Breast epithelium (tissue), 4 donors: ENCODE measurements at places on chromosomes 2 and 18. TPM values are rescaled to one million over a fixed set of nuclear protein-coding genes. Genes with fewer than 3 reads are reported as not detected.

DNA sequence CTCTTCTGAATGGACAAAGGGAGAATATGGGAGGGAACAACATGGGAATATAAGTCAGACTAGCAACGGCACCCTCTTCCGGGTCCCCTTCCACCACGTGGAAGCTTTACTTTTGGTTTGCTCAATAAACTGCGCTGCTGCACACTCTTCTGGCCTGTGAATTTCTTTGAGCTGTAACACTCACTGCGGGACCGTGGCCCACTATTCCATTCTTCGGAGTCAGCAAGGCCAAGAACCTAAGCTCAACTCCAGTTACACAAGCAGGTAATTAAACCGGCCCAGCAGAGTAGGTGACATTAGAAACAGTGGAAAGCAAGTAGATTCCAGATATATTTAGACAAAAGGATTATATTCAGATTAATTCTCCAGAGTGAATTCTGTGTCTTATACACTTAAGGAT lies 697.4 kb upstream of the NXPH2 start:
- H3K36me3 ChIP-seq, result no peaks in the 10 kb centered on the region
- H3K27me3 ChIP-seq, result no peaks in the 10 kb centered on the region
- no peak overlapping the region for H3K27ac ChIP-seq
- no peak for DNase-seq

- peak overlapping the region; percentile 95 for H3K27ac ChIP-seq
- H3K4me1 ChIP-seq, result peaks cover 8% of the 10 kb centered on the region
- no peak for DNase-seq
These were observed 769 bp downstream of the FAM110C start for GRCh38 chr2:45342-46130.

DNA sequence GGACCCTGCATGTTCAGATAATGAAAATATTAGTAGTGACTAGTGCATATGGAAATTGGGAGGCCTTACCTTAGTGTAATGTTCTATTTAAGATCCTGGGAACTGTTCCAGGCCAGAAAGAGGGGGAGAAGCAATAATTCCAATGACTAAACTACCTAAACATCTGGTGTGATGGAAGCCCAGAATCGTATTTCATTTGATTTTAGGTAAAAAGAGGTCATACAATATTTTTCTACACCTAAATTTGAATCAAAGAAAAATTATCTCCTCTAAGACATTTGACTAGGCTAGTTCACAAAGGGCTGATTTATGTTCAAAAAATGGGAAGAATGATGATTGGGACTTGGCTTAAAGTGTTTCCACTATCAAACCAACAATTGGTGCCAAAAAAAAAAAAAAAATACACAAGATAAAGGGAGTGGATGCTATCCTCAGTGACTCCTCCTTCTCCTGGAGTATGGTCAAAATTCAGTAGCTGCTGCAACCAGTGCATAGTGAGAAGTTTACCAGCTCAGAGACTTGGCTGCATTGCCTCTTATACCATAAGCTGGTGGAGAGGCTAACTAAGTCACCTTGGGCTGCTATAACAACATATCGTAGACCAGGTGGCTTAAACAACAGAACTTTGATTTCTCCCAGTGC lies 1038.3 kb upstream of the ACVR2A start:
- no peaks in the 10 kb centered on the region for H3K36me3 ChIP-seq
- no peak overlapping the region for H3K27ac ChIP-seq
- no peaks in the 10 kb centered on the region for H3K4me1 ChIP-seq
- no peaks in the 10 kb centered on the region for H3K27me3 ChIP-seq
- no peak overlapping the region for H3K4me3 ChIP-seq
- no peak for DNase-seq

- no peak overlapping the region for H3K27ac ChIP-seq
- DNase-seq, result no peak
- H3K36me3 ChIP-seq, result no peaks in the 10 kb centered on the region
- H3K4me1 ChIP-seq, result no peaks in the 10 kb centered on the region
- no peak overlapping the region for H3K4me3 ChIP-seq
- no peaks in the 10 kb centered on the region for H3K27me3 ChIP-seq
These were observed 430.1 kb upstream of the CHST9 start for GRCh38 chr18:27614951-27615844.

DNA sequence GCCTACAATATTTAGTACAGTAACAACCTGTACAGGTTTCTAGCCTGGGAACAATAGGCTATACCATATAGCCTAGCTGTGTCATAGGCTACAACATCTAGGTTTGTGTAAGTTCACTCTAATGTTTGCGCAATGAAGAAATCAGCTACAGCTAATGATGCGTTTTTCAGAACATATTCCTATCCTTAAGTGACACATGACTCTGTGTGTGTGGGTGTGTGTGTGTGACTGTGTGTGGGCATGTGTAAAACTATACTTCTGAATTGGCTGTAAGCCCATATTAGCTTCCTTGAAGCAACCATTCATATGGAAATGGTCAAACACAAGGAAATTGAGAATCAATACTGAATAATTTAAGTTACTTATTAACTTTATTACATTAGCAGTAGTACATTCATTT lies 120.8 kb upstream of the SULT1C3 start:
- H3K27me3 ChIP-seq, result no peaks in the 10 kb centered on the region
- DNase-seq, result no peak
- H3K36me3 ChIP-seq, result no peaks in the 10 kb centered on the region
- H3K4me3 ChIP-seq, result no peak overlapping the region

GRCh38 chr2:190069936-190070696 lies 7.6 kb upstream of the MSTN start:
- peak; percentile 20 for DNase-seq
- H3K4me1 ChIP-seq, result no peaks in the 10 kb centered on the region
- H3K27ac ChIP-seq, result no peak overlapping the region
- H3K4me3 ChIP-seq, result no peak overlapping the region
- H3K27me3 ChIP-seq, result no peaks in the 10 kb centered on the region

- no peak overlapping the region for H3K27ac ChIP-seq
- H3K4me3 ChIP-seq, result no peak overlapping the region
- no peaks in the 10 kb centered on the region for H3K27me3 ChIP-seq
- H3K36me3 ChIP-seq, result no peaks in the 10 kb centered on the region
These were observed 73.9 kb upstream of the UXS1 start for GRCh38 chr2:106267997-106268396.

- no peak for DNase-seq
- no peak overlapping the region for H3K4me3 ChIP-seq
- no peak overlapping the region for H3K27ac ChIP-seq
- H3K27me3 ChIP-seq, result no peaks in the 10 kb centered on the region
- H3K36me3 ChIP-seq, result no peaks in the 10 kb centered on the region
These were observed 53.0 kb upstream of the ALPP start for GRCh38 chr2:232325324-232326273.

- H3K36me3 ChIP-seq, result no peaks in the 10 kb centered on the region
- H3K27me3 ChIP-seq, result no peaks in the 10 kb centered on the region
- no peak overlapping the region for H3K4me3 ChIP-seq
These were observed 35.9 kb downstream of the ZFP36L2 start for GRCh38 chr2:43190311-43191052.

- H3K27me3 ChIP-seq, result no peaks in the 10 kb centered on the region
- H3K4me3 ChIP-seq, result no peak overlapping the region
- H3K36me3 ChIP-seq, result no peaks in the 10 kb centered on the region
- H3K4me1 ChIP-seq, result no peaks in the 10 kb centered on the region
- no peak overlapping the region for H3K27ac ChIP-seq
- no peak for DNase-seq
These were observed 53.2 kb upstream of the UBE2E3 start for GRCh38 chr2:180927030-180927686.

- H3K27me3 ChIP-seq, result no peaks in the 10 kb centered on the region
- H3K4me3 ChIP-seq, result no peak overlapping the region
- DNase-seq, result no peak
- H3K27ac ChIP-seq, result no peak overlapping the region
- H3K36me3 ChIP-seq, result no peaks in the 10 kb centered on the region
These were observed 14.2 kb upstream of the ANKRD44 start for GRCh38 chr2:197324801-197325200.

GRCh38 chr2:149732730-149733290 lies 145.2 kb upstream of the MMADHC start:
- no peak overlapping the region for H3K27ac ChIP-seq
- DNase-seq, result no peak
- no peak overlapping the region for H3K4me3 ChIP-seq
- H3K36me3 ChIP-seq, result no peaks in the 10 kb centered on the region
- H3K4me1 ChIP-seq, result no peaks in the 10 kb centered on the region

DNA sequence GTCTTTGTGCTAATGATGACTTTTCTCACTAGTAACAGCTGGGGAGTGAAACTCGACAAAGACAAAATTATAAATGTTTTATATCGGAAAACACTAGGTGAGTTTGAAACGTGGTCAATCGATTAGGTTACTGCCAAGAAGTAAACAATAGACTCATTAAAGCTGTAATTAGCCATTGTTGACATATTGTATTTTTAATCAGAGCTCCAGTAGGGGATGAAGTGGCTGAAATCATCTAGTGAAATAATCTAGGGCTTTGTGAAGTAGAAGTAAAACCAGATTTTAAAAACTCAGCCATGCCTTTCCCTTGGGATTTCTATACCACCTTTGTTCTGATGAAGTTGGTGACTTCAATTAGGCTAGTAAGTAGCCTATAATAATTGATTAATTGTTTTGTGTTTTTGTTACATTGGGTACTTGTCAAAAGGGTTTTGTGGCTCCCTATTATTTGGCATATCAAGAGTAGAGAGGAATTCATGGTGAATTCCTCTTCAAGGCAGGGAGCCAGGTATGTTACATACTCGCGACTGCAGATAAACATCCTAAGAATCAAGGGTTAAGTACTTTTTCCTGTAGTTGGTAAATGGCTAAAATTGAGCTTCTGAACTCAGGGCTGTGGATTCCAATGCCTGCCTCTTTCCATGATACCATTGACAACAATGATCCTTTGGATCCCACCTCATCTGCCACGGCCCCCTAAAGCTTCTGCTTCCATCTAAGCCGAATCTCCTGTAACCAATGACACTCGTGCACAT lies 31.6 kb downstream of the RAB27B start:
- H3K36me3 ChIP-seq, result no peaks in the 10 kb centered on the region
- peak overlapping the region; percentile 35 for H3K27ac ChIP-seq
- no peaks in the 10 kb centered on the region for H3K4me1 ChIP-seq
- no peaks in the 10 kb centered on the region for H3K27me3 ChIP-seq

- H3K4me3 ChIP-seq, result no peak overlapping the region
- no peaks in the 10 kb centered on the region for H3K27me3 ChIP-seq
- no peak overlapping the region for H3K27ac ChIP-seq
- no peaks in the 10 kb centered on the region for H3K36me3 ChIP-seq
These were observed 132.8 kb downstream of the MEIS1 start for GRCh38 chr2:66567729-66568128.

DNA sequence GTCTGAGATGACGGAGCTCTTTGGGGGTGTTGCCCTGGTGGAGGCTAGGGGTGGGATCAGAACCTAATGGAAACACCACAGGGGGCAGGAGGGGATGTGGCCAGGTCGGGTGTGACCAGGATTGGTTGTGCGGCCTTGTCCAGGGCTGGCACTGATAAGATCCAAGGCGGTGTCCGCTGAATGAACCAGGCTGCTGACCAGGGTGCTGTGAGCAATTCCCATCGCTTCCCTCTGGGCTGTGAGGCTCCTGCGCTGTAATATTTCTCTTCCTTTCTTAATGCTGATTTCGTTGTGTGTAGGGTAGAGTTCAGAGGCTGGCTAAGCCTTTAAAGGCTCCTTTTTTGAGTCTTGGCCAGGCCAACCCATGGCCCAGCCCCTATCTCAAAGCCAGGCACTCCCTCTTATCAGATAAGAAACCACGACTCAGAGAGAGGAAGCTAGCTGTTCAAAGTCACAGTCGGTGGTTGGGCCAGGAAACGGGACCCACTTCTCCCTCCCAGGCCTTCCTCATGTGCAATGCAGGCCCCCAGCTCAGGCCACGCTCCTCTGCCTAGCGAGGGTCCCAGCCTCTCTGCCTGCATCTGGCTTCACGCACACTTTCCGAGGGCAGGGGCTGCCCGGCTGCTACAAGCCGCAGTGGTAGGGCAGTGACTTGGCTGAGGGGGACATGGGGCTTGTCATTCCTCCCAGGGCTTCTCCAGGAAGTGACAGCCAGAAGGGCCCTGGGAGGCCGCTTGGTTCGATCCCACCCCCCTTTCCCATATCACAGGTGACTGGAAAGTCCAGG lies 26.0 kb upstream of the FOSL2 start:
- H3K4me1 ChIP-seq, result no peaks in the 10 kb centered on the region
- H3K4me3 ChIP-seq, result no peak overlapping the region
- no peak for DNase-seq
- no peaks in the 10 kb centered on the region for H3K36me3 ChIP-seq
- H3K27me3 ChIP-seq, result no peaks in the 10 kb centered on the region
- no peak overlapping the region for H3K27ac ChIP-seq

- H3K4me3 ChIP-seq, result no peak overlapping the region
- no peaks in the 10 kb centered on the region for H3K36me3 ChIP-seq
- no peaks in the 10 kb centered on the region for H3K4me1 ChIP-seq
- no peak for DNase-seq
These were observed 68.4 kb downstream of the METTL4 start for GRCh38 chr18:2502880-2503279.

DNA sequence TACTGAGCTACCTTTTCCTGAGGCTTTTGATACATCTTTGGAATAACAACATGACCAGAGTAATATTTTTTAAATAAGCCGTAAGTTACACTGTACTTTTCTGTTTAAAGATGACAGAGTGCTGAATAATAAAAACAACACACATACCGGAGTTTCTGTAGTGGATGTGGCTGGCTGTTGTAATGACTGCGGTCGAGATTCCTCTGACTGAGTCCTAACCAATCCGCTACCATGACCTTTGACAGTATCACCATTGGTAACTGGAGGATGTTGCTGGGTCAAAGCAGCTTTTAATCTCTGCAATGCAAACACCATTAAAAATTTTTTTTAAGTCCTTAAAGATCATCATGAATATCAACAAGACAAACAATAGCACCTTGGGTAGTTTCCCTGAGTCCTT lies 70.7 kb downstream of the ATF2 start:
- H3K4me3 ChIP-seq, result no peak overlapping the region
- no peaks in the 10 kb centered on the region for H3K27me3 ChIP-seq
- DNase-seq, result no peak

DNA sequence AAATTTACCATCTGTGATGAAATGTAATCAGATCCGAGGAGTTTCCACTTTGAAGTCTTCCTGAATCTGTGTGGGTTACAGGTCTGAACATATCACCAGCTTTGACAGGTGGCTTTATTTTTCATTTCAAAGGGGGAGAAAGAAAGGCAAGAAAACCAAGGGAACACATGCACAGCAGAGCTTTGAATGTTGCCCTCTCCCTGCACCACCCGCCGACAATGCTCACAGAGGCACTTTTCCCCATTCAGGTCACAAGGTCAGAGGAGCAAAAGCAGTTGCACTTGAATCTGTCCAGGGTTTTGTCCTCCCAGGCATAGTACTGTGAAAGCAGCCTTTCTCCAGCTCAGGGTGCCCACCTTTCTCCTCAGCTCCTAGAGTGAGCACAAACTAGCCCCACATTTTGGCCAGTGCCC lies 130.2 kb downstream of the OSR1 start:
- H3K27me3 ChIP-seq, result no peaks in the 10 kb centered on the region
- no peak for DNase-seq
- H3K36me3 ChIP-seq, result no peaks in the 10 kb centered on the region
- H3K4me1 ChIP-seq, result no peaks in the 10 kb centered on the region

- H3K4me1 ChIP-seq, result no peaks in the 10 kb centered on the region
- no peaks in the 10 kb centered on the region for H3K27me3 ChIP-seq
- no peak for DNase-seq
- H3K4me3 ChIP-seq, result no peak overlapping the region
- no peak overlapping the region for H3K27ac ChIP-seq
- no peaks in the 10 kb centered on the region for H3K36me3 ChIP-seq
These were observed 88.1 kb downstream of the VSNL1 start for GRCh38 chr2:17628349-17629261.

The RAD51AP2 gene
- 0.29 TPM for total RNA-seq

The IL1F10 gene
- not detected for total RNA-seq

The DCDC2C gene
- 0.33 TPM for total RNA-seq

The POTEI gene
- 0.98 TPM for total RNA-seq

The PAX3 gene
- 2.9 TPM for total RNA-seq

The KCNE4 gene
- 26.2 TPM for total RNA-seq

The KIAA2012 gene
- total RNA-seq, result not detected

The SCN9A gene
- 12.5 TPM for total RNA-seq

The STPG4 gene
- not detected for total RNA-seq

The AMER3 gene
- not detected for total RNA-seq

The DRC1 gene
- total RNA-seq, result not detected

The RBM44 gene
- 2.5 TPM for total RNA-seq

The C2orf72 gene
- 7.2 TPM for total RNA-seq
